CD4-positive, alpha-beta T cell treated with Interleukin-6 at 100 ng/mL for 8 hours (primary cell): ENCODE measurements at places on chromosomes 2 and 18.

GRCh38 chr2:121128741-121129659 is 156.0 kb downstream of the TFCP2L1 start:
- no peak for DNase-seq

GRCh38 chr2:128324008-128324896 is 5.6 kb upstream of the HS6ST1 start:
- DNase-seq, result no peak

GRCh38 chr2:69914950-69915945 is at the start of gene MXD1:
TSS of gene MXD1 (plus strand) at chr2:69915109. CDS start at chr2:69915331, 222 bp downstream.
- no peak for DNase-seq

- DNase-seq, result no peak
Measured at GRCh38 chr2:7703543-7704144, 786.4 kb downstream of the RNF144A start.

DNA sequence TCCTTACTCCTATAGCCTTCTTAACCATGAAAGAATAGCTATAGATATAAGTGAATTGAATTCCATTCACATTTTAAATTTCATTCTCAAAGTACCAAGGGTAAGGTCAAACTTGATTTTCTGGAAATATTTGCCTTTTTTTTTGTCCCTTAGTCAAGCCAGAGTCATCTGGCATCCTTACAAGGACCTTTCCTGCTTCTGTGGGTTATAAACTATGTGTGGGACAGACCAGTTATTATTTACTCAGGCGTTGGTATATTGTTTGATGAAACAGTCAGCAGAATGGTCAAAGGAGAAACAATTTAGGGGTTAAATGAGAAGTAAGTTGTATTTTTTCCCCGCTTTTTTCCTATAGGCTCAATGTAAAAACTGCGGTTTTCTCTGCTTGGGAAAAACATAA is 1103.2 kb upstream of the ZEB2 start:
- DNase-seq, result no peak

DNA sequence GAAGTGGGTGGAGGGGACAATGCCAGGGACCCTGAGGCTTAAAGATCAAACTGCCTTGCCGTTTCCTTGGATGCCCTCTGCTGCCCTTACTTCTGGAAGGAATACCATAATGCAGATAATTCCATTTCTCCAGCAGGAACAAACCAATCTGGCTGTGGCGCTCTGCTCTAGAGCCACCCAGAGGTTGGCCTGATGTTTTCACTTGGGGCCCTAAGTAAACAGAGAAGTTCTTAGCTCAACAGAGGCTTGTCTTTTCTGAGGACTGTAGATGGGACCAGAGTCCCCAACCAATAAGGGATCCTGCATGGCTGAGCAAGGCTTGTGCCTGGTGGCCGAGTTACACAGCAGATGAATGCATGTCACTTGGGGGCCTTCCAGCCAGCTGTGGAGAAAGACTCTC is 230.2 kb downstream of the ZBTB7C start:
- DNase-seq, result no peak

DNA sequence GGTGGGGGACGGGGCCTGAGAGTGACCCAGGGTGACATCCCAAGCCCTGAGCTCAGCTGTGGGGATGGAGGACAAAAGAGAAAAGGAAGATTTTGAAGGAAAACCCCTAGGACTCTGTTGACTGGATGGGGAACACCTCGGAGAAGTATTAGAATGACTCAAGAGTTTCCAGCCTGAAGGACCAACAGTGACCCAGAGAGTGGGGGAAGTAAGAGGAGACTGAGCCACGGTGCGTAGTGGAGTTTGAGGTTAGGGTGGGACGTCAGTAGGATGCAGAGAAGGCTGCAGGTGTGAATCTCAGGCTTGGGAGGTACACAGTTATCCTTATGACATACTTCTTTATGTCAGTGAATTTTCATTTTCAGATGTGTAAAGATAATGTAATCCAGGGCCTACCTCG is 119.5 kb downstream of the NCK2 start:
- DNase-seq, result no peak
